ENCODE measurements at places on chromosomes 2 and 18.

GRCh38 chr2:65421432-65421748, 11.0 kb downstream of the SPRED2 start:
- no peak for DNase-seq

- no peak for DNase-seq
Observed at GRCh38 chr18:23243816-23244215, 108.5 kb downstream of the CABLES1 start.

DNA sequence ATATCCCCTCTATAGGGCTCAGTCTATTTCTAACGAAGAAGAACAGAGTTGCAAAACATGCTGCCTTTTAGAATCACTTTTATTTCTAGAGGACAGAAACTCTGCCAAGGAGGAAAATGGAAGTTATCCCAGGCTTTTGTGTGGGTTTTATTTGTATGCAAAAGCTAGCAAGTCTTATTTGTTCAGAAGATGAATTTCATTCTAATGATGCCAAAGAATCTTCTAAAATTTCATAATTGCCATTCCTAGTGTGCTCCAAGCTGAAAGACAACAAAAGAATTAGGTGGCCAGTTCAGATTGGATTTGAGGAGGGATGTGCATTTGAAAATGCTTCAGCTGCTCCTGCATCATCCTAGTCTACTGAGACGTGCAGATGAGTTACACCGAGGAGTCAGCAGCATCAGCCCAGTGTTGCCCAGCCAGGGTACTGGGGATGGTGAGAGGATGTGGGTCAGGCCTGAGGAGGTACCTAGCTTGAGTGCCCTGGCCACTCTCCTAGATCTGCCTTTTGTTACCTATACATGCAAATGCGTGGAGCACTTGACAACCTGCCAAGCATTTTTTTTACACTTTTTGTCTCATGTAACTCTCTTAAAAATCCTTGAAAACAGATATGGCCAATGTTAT, 80.1 kb downstream of the KCNS3 start:
- DNase-seq = no peak

GRCh38 chr18:50944245-50944932, 23.5 kb upstream of the ELAC1 start:
- no peak for DNase-seq

DNA sequence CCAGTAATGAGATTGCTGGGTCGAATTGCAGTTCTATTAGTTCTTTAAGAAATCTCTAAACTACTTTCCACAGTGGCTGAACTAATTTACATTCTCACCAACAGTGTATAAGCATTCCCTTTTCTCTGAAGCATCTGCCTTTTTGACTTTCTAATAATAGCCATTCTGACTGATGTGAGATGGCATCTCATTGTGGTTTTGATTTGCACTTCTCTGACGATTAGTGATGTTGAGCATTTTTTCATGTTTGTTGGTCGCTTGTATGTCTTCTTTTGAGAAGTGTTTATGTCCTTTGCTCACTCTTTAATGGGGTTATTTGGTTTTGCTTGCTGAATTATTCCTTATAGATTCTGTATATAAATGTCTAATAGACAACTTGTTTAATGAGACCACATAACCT, 69.6 kb upstream of the UGP2 start:
- DNase-seq = no peak

GRCh38 chr2:98473995-98474780, 29.5 kb downstream of the INPP4A start:
- no peak for DNase-seq

DNA sequence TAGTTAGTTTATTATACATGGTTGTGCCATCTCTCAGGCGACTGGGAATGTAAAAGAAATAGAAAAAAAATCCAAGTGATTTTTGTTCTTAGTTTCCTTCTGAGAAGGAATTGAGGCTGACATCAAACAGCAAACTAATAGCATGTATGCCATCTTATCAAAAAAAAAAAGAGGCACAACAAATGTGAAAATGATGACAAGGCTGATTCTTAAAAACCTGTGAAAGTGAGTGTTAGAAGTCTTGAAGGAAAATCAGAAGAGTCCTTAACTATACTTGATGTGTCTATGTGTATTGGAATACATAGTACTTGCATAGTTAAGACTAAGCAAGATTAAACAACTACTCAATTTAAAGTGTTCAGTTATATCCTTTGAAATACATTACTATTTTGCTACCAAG, 161.0 kb downstream of the CCDC85A start:
- DNase-seq = no peak

DNA sequence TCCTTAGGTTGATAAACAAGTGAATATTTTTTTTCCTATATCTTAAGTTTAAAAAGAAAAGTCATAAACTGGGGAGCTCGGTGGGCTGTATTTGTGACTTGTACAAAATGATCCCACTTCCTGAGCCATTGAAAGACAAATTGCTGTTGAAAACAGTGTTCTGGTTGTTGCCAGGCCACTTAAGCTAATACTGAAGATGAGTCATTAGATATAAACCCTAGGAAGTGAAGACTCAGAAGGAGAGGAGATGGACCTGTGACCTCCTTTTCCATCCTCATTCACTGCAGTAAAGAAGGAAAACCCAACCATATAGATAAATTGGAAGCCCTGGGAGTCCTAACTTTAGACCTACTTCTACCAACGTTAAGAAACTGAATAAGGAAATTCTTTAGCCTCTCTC, 46.2 kb upstream of the SERPINE2 start:
- DNase-seq = peak; percentile 20

All from HS-27A (cell line).